GM23248 (cell line): ENCODE measurements at places on chromosomes 3 and 15.

DNA sequence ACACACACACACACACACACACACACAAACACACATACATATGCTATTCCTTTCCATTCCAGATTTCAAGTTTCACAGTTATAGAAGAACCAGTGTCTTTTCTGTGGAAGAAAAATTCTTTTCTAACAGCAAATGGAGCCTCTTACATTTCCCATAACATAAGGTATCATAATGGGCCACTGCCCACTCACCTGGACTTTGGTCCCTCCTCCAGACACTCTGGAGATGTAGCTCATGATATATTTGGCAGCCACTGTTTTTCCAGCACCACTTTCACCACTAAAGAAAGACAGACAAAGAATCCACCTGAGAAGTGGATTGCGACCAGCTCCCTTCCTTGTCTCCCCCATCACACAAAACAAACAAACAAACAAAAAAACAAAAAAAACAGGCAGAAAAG is 29.8 kb downstream of the LDHAL6B start:
- no peak for DNase-seq

- DNase-seq = peak; percentile 10
Observed at GRCh38 chr3:114902691-114903101, 244.4 kb downstream of the ZBTB20 start.

DNA sequence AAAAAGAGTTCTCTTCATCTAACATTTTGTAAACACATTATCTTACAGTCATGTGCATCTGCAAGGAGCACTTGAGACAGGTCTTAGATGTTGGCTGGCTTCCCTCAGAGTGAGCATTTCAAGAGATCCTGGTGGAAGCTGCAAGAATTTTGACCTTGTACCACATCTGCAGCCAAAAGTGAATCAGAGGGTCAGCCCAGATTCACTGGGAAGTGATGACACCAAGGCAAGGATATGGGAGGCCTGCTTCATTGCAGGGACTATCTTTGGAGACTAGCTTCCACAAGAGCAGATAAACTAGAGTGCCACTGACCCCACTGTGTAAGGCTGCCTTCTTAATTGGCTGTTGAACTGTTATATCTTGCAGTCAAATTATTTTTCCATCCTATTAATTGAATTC is 21.3 kb upstream of the GADL1 start:
- peak; percentile 58 for DNase-seq

- no peak for DNase-seq
Observed at GRCh38 chr15:46177219-46177618, 542.4 kb downstream of the SQOR start.

- no peak for DNase-seq
Observed at GRCh38 chr3:24136624-24137310, 191.7 kb downstream of the NR1D2 start.

GRCh38 chr3:42022355-42022754 is 60.5 kb upstream of the ULK4 start:
- DNase-seq = no peak

GRCh38 chr15:100263721-100264455 is 77.9 kb downstream of the ADAMTS17 start:
- no peak for DNase-seq

- DNase-seq = no peak
Observed at GRCh38 chr3:84904212-84904611, 54.6 kb upstream of the CADM2 start.

DNA sequence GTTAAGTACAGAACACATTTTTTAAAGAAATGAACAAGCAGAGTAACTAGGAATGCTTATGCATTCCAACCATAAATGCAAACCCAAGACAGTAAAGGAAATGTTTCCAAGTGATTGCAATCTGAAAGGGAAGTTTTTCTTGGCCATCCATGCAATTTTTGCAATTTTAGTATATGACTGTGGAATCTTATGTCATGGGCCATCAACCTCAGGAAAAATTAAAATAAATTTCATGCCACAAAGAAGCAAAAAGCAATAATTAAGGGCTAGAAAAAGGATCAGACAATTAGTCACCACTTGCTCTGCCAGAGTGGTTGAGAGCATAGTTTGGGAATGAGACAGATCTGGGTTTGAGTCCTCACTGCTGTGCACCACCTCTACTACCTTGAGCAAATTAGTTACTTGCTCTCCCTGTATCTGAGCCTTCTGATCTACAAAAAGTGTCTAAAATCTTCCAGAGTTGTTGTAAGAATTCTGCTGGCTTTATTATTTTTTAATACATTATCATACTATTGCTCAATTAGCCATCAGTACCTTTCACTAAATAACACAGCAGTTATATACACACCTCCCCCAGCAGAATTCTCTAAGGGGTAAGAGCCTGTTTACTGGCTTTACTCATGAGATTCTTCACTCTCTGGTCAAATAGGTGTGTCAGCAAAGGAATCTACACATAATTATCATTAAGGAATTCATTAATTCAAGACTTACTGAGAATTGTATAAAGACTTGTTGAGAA is 49.7 kb upstream of the FBN1 start:
- peak; percentile 91 for DNase-seq

DNA sequence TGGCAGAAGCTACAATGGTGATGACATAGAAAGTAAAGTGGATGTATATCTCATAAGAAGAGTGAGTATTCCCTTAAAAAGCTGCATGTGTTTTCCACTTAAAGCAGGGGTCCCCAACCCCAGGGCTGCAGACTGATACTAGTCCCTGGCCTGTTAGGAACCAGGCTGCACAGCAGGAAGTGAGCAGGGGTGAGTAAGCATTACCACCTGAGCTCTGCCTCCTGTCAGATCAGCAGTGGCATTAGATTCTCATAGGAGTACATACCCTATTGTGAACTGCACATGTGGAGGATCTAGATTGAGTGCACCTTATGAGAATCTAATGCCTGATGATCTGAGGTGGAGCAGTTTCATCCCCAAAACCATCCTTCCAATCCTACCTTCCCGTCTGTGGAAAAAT is 126.1 kb upstream of the CMC1 start:
- DNase-seq = no peak

DNA sequence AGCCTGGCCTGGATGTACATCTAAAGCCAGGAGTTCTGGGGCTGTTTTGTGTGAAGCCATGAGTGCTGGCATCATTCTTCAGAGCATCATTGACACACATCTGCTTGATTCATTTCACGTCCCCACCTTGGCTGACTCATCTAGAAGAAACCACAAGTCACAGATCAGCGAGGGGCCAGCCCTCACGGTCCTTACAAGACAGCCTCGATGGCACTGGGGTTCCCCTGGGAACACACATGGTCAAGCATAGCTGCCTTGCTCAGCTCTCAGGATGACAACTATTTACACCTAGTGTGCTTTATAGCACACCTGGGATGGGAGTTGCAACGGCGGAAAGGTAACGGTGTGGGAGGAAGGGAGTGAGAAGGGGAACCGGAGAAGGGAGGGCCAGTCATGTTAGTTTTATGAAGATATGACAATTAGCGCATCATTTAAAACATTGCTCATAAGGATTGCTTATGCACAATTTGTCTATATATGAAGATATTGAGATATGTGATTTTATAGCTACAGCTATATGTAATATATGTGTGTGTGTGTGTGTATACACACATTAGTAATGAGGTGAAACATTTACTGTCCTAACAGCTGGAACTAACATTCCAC is 227.1 kb downstream of the RPLP1 start:
- no peak for DNase-seq

- DNase-seq = peak; percentile 64
Observed at GRCh38 chr15:80265021-80265420, 13.0 kb upstream of the CTXND1 start.

DNA sequence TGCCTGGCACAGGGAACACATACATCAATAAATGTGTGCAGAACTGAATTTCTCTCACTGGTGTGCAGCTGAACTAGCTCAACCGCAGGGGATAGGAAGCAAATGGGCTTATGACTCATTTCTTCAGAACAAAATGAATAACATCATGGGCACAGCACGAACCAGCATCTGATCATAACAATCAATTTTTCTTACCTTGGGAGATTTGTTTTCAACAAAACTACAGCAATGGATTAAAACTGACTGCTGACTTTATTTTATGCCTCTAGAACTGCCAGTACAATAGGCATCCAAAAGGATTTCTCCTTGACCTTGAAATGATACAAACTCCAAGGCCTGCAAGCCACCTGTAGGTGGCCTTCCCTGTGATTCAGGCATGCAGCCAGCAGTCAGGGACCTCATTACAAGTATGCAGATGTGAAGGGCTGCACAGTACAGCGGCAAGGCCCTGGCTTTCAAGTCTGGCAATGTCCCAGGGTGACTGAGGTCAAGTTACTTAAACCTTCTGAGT is 26.1 kb downstream of the TAMM41 start:
- DNase-seq = peak; percentile 39

- peak; percentile 40 for DNase-seq
Observed at GRCh38 chr15:40746916-40747418, 8.1 kb downstream of the RMDN3 start.

- peak; percentile 54 for DNase-seq
Observed at GRCh38 chr3:76131396-76132153, 346.2 kb upstream of the ZNF717 start.

GRCh38 chr15:33454346-33454745 is 143.6 kb downstream of the RYR3 start:
- no peak for DNase-seq

- DNase-seq = no peak
Observed at GRCh38 chr3:34533451-34533850, 735.0 kb downstream of the PDCD6IP start.

DNA sequence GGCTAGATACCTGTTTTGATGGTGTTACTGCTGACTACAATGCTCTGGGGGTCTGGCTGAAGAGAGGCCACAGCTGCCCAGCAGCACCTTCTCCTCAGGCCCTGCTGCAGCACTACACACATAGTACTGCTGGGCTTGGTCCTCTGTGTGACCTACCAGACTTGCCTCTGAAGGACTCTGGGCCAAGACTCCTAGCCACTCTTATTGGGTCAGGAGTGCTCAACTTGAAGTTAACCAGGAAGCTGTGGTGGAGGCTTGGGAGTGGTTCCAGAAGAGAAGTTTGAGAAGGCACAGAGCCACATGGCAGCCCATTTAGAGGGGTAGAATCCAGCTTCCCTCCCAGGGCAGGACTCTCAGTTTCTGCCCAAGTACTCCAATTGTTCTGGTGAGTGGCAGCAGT is 16.6 kb downstream of the ELP6 start:
- no peak for DNase-seq
